ENCODE measurements at places on chromosomes 12 and 14. TPM values are rescaled to one million over a fixed set of nuclear protein-coding genes. Genes with fewer than 3 reads are reported as not detected.

GRCh38 chr12:70609739-70610491 is 27.3 kb downstream of the PTPRB start:
- DNase-seq, result no peak

DNA sequence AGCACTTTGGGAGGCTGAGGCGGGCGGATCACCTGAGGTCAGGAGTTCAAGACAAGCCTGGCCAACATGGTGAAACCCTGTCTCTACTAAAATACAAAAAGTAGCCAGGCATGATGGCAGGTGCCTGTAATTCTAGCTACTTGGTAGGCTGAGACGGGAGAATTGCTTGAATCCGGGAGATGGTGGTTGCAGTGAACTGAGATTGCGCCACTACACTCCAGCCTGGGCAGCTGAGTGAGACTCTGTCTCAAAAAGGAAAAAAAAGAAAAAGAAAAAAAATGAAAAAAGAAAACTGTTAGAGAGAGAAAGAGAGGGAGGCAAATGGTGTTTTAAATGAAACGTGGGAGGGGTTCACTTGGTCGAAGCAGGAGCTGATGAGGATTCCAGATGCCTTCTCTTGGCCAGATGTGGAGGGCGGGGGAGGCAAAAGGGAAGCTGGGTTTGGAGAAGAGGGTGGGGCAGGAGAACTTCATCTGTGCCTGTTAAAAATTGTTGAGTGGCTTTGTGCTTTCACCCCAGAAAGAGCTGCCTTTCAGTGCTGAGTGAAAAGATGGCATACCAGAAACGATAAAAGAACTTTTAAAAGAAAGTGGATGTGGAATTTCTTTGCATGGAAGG is 1.1 kb downstream of the EMP1 start:
- no peak for DNase-seq

DNA sequence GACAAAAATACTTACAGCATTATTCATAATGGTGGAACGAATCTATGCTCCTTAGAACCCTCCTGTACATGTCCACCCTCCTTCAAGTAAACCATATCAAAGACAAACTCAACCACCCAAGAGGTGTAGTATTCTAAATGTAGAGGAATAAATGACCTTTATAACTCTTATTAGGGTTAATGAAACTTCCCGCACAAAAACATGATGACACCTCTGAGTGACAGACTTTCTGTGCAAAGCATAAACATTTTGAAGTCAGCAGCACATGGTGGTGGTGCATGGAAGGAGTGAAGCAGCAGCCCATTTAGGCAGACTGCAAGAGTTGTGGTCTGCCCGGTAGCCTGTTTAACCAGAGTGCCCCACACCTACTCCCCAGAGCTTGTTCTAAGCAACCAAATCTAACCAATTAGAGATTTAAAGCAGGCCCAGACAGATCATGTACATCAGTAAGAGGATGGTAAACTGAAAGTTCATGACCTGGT is 615 bp upstream of the ASB8 start:
- no peak for DNase-seq

GRCh38 chr12:6955108-6956020 is 4.2 kb downstream of the PTPN6 start:
- DNase-seq, result no peak

DNA sequence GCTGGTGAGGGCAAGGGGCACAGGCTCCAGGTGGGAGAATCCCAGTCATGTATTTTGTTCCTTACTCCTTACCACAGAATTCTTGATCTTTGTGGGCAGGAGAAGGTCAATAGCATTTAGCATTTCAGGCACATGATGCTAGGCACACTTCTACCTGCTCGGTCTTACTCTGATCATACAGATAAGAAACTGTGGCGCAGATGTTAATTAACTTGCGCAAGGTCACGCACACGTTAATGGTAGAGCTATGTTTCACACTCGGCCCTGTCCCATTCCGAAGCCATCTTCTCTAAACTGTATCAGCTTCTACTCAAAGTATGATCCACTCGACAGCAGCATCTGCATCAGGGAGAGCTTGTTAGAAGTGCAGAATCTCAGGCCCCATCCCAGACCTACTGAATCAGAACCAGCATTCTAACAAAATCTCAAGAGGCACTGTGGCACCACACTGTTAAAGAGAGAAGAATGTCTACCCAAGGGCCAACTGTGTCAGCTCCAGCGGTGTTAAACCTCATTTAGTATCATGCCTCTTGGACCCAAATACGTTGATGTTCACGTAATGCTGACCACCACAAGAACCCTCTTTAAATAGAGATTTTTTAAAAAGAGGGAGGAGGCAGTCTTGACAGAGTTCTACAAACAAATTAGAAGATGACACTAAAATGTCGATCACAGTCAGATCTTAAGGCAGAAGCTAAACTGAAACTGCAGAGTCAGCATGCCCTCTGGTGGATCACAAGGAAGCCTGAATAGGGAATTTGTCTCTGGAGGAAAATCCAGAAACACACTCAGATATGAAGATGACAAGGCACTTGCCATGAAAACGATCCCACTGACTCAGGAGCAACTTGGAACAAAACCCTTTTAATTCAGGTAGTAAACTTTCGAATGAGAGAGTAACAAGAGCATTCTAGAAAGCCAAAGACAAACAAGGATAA is 7.3 kb downstream of the STXBP6 start:
- peak; percentile 29 for DNase-seq

Gene SLC38A1
- 105 TPM for total RNA-seq

Gene DAO
- total RNA-seq, result not detected

Gene GTF2A1
- 9.5 TPM for total RNA-seq

Gene EPS8
- total RNA-seq, result 47.0 TPM

All from epithelial cell of proximal tubule (primary cell).